ENCODE measurements at places on chromosomes 5 and 9. TPM values are rescaled to one million over a fixed set of nuclear protein-coding genes. Genes with fewer than 3 reads are reported as not detected.

DNA sequence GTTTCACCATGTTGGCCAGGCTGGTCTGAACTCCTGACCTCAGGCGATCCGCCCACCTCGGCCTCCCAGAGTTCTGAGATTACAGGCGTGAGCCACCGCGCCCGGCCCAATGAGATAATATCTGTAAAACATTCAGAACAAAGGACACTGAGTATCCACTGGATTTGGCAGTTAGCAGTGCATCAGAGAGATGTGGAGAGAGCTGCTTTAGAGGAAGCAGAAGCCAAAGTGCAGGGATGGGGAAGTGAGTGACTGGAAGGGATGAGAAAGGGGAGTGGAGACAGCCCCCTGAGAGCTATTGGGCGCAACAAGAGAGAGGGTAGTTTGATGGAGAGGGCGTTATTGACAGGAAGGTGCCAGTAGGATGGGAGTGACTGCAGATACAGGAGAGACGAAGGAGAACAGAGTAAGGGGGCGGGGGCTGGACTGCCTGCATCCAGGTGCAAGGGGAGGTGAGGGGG, 157.5 kb upstream of the SHB start:
- DNase-seq: peak; percentile 51
- no peak overlapping the region for H3K4me3 ChIP-seq
- no peaks in the 10 kb centered on the region for H3K27me3 ChIP-seq

GRCh38 chr9:8168916-8169438, 369.4 kb upstream of the DMAC1 start:
- no peaks in the 10 kb centered on the region for H3K36me3 ChIP-seq
- no peaks in the 10 kb centered on the region for H3K4me1 ChIP-seq
- H3K27me3 ChIP-seq: no peaks in the 10 kb centered on the region
- DNase-seq: peak; percentile 34
- no peak overlapping the region for H3K4me3 ChIP-seq
- H3K27ac ChIP-seq: no peak overlapping the region

DNA sequence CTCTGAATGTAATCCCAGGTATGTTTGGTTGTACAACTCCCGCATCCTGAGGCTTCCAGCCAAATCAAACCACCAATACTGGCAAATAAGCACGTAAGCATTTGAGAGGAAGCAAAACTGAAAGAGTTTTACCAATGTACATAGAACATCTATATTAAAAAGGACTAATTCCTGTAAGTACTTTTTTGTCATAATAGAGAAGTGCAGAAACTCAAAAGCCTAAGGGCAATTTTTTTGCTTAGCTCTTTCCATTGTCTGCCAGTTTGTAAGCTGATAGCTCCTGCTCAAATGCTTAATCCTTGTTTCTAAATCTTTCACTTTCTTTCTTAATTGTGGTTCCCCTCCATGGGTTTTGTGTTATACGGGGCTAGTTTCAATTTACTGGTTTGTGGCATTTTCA, 1151.8 kb downstream of the CDH12 start:
- H3K4me3 ChIP-seq: no peak overlapping the region
- H3K27ac ChIP-seq: no peak overlapping the region
- no peaks in the 10 kb centered on the region for H3K27me3 ChIP-seq
- H3K4me1 ChIP-seq: no peaks in the 10 kb centered on the region

DNA sequence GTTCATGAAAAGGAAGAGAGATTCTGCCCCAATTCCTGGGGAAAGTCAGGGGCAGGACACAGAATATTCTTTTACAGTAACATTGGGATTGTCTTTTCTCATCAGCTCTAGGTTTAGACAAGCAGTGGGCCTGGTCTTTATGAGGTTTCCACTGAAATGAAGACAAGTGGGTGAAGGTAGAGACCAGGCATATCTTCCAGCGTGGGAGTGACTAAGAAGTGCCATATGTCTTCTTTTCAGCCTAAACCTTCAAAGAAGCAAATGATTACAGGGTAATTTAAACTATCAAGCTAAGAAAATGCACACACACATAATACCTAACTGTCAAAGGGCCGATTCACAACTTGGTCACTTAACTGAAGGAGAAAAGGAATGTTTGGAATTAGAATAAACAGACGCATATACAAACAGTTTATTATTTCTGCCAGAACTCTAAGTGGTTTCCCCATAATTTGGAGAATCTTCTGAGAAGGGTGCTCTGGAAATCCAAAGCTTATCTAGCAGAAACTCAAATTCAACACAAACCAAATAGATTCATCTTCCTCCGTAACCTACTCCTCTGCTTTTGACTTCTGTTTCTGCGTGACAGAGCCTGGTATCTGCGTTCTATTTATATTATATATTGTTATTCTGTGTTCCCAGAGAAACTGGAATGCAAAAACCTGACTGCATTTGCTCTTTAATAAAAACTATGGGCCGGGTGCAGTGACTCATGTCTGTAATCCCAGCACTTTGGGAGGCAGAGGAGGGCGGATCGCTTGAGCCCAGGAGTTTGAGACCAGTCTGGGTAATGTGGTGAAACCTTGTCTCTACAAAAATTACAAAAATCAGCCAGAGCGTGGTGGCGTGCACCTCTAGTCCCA, 22.0 kb upstream of the TEK start:
- H3K27ac ChIP-seq: no peak overlapping the region
- H3K27me3 ChIP-seq: no peaks in the 10 kb centered on the region

DNA sequence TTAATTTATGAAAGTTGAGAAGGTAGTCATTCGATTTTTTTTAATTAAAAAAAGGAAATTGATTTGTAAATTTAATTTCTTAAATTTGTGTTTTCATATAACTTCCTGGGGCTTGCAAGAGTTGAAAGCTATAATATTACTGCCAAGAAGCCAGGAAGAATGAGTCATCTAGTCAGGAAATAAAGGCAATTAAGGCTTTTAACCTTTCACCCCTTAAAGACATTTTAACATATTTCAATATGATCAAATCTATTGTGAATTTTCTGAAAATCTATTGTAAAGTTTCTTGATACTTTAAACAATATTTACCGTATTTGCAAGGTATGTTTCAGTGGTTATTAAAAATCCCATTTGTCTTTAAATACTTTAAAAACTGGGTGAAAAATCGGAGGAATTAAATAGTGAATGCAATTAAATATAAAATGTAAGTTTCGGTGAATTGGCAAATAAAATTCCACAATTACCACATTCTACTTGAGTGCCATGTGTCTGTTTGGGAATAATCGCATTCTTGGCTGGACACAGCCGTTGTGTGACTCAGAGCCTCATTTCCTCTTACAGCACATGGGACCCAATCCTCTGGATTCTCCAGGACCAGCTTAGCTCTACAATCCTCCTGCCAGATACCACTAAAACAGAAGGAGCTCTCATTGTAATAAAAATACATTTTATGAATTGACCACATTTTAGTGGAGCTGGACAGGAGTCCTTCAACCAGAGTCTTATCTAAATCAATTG, 310.7 kb downstream of the HCN1 start:
- no peak overlapping the region for H3K27ac ChIP-seq
- H3K36me3 ChIP-seq: no peaks in the 10 kb centered on the region
- no peaks in the 10 kb centered on the region for H3K27me3 ChIP-seq
- DNase-seq: no peak
- H3K4me3 ChIP-seq: no peak overlapping the region
- H3K4me1 ChIP-seq: no peaks in the 10 kb centered on the region

DNA sequence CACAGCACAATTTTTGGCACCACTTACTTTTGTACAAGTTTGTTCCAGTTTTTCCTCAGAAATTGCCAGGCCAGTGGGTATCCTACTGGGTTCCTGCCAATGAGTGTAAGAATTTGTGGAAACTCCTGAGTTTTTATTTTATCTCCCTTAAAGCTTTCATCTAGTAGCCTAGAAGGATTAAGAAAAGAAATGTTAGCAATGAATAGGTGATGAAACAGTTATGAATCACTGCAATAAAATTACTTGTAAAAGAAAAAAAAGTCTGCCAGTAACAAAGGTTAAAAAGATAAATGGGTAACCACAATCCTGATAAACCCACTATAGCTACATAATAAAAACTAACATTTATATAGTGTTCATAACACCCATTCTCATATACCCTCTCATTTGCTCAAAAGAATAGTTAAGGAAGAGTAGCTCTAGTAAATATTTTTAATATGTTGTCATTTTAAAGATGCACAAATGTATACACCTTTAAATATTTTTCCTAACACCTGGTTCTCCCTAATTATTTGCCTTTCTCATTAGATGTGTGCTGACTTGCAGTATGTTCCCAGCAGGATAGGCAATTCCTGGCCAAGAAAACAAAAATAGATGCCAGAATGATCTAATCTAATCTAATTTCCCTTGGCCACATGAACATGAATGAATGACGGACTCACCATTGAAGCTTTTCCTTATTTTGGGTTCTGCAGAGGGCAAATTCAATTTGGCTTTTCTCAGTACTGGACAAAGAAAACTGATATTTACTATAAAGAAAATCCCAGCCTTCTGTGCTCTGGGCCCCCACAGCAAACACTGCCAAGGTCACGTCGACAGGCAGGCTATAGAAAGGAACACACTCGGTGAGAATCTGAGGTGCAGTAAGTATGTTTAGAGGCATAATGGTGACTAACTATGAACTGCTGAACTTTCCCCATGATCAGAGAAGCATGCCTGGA, 26.4 kb downstream of the ERAP1 start:
- H3K4me3 ChIP-seq: no peak overlapping the region
- peaks cover 99% of the 10 kb centered on the region for H3K36me3 ChIP-seq
- peaks cover 39% of the 10 kb centered on the region for H3K4me1 ChIP-seq
- no peaks in the 10 kb centered on the region for H3K27me3 ChIP-seq

DNA sequence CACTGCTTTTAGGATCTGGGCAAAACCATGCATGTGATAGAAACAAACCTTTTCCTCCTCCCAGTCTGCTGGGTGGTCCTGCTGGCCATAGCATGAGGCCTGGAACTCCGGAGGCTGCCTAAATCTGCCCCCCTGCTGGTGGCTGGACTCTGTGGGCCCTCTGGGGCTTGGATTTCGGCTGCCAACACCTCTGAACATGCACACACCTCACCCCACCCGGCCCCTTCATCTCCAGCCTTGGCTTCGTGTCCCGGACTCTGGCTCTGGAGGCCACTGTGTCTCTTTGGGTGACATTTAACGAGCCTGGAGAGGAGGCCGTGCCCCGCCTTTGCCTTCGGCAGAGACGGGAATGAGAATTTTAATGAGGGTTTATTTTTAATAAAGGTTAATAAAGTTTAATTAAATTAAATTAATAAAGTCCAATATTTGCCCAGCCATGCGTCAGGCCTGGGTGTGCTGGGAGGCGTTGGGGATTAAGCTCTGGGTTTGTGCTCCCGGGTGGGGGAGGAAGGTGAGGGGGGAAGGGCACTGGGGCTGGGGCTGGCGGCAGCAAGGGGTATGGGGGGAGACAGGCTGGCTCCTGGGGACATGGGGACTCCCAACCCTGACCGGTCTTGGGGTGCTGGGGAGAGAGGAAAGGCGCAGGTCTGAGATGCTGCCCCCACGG, 251.8 kb downstream of the PBX3 start:
- no peak overlapping the region for H3K4me3 ChIP-seq
- H3K36me3 ChIP-seq: no peaks in the 10 kb centered on the region
- H3K27ac ChIP-seq: no peak overlapping the region
- H3K27me3 ChIP-seq: peaks cover 6% of the 10 kb centered on the region
- no peaks in the 10 kb centered on the region for H3K4me1 ChIP-seq

- peaks cover 10% of the 10 kb centered on the region for H3K4me1 ChIP-seq
- no peak overlapping the region for H3K27ac ChIP-seq
- no peaks in the 10 kb centered on the region for H3K27me3 ChIP-seq
- peaks cover 100% of the 10 kb centered on the region for H3K36me3 ChIP-seq
- H3K4me3 ChIP-seq: no peak overlapping the region
- DNase-seq: no peak
Measured at GRCh38 chr5:151048526-151048925, 28.1 kb downstream of the GPX3 start.

DNA sequence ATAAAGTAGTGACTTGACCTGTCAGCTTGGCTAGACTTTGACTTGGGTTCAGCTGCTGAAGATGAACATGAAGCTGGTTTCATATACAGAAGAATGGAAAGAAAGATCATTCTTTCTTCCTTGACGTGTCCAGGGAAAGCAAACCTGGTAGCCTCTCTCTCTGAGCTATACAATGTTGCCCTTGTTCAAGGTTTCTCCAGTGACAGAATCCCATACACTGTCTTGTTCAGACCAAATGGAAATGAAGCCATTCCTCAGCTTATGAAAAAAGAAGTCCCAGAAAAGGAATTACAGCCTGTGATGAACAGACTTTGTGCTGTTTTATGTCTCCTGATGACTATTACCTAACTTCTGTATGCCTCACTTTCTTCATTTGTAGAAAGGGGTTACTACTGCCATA, 349.8 kb upstream of the KLF4 start:
- no peaks in the 10 kb centered on the region for H3K36me3 ChIP-seq
- H3K27ac ChIP-seq: no peak overlapping the region
- H3K4me1 ChIP-seq: no peaks in the 10 kb centered on the region
- no peak overlapping the region for H3K4me3 ChIP-seq

GRCh38 chr5:56025151-56025885, 30.6 kb upstream of the IL6ST start:
- DNase-seq: peak; percentile 44
- no peak overlapping the region for H3K4me3 ChIP-seq
- peaks cover 14% of the 10 kb centered on the region for H3K4me1 ChIP-seq

- peaks cover 50% of the 10 kb centered on the region for H3K4me1 ChIP-seq
- peak overlapping the region; percentile 10 for H3K27ac ChIP-seq
- peaks cover 9% of the 10 kb centered on the region for H3K36me3 ChIP-seq
- no peak for DNase-seq
- no peaks in the 10 kb centered on the region for H3K27me3 ChIP-seq
Measured at GRCh38 chr5:143395638-143396352, 7.7 kb downstream of the NR3C1 start.

PCAT7 gene
- not detected for total RNA-seq

IQGAP2 gene
- total RNA-seq: 110 TPM

LCP2 gene
- 0.58 TPM for total RNA-seq

CDH9 gene
- total RNA-seq: not detected

All from stomach (tissue), 19 donors.